Activated CD4-positive, alpha-beta T cell treated with anti-CD3 and anti-CD28 coated beads, Interleukin-2, amount 50 U/mL, for 1 hour (primary cell): ENCODE measurements at places on chromosomes 2 and 18.

GRCh38 chr18:3885209-3885792 lies 435.3 kb downstream of the TGIF1 start:
- DNase-seq: no peak

GRCh38 chr2:56025469-56026193 lies 102.0 kb upstream of the EFEMP1 start:
- DNase-seq: no peak

GRCh38 chr2:133607679-133608078 lies 39.4 kb upstream of the NCKAP5 start:
- DNase-seq: no peak

DNA sequence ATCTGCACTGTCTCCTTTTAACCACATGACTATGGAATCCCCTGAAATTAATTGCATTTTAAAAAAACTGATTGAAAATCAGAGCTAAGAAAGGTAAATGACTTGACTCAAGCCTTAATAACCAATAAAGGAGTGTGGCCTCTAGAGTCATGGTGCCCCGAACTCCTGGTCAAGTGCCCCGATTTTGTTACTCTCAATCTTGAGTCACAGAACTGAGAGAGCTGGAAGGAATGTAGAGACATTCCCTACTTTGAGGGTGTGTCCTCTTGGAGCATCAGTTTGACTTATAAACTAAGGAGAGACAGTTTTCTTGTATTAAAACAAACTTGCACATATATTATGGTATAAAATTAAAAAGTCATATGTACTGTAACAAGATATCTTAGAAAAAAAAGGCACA lies 2.4 kb downstream of the WDR43 start:
- no peak for DNase-seq

DNA sequence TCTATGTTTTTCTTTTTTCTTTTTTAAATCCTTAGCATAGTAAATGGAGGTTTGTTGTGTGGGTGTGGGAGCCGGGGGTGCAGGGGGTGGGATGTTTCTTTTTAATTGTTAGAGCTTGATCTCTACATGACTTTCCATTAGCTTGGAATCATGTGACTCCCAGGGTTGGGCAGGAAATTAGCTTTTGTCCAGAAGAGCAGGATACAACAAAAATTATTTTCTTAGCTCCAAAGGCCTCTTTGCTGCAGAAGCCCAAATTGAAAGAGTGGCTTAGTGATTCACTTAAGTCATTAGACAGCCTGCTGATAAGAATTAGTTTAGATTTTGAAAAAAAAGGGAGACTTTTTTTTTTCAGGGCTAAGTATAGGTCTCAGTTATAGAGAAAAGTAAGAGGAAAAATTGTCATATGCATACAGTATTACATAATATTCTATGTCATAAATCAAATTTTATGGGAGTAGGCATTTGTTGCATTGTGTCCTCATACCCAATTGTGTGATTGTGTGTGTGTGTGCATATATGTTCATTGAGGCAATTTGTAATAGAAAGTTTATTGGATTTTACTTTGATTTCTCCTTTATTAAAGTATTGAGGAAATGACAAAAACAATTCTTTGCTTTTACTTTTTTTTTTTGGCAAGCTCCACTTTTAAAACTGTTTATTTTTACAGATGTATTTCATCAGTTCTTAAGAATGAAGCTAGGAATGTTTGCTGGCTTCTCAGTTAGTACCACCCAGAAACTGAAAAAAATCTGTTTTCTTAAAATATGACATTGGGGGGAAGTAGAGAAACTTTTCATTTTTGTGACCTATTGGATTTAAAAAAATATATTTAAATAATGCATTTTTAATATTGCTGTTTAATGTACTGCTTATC lies 47.4 kb downstream of the TSPYL6 start:
- no peak for DNase-seq

DNA sequence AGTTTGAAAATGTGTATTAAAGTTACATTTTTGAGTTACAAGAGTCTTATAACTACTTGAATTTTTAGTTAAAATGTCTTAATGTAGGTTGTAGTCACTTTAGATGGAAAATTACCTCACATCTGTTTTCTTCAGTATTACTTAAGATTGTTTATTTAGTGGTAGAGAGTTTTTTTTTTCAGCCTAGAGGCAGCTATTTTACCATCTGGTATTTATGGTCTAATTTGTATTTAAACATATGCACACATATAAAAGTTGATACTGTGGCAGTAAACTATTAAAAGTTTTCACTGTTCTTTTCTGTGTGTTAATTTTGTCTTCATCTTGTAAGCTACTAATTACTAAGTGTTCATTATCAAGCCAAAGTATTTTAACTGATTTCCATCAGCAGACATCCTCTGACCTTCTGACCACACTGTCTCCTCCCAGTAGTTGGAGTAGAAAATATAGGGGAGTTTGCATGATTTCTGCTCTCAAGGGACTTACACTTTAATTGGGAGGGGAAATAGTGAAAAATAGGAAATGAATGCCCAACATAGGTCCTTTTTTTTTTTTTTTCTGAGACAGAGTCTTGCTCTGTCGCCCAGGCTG lies 4.3 kb downstream of the PMAIP1 start:
- no peak for DNase-seq

GRCh38 chr18:78978349-78979055 lies 1.1 kb upstream of the SALL3 start:
- no peak for DNase-seq

- no peak for DNase-seq
These were observed 115.0 kb downstream of the CERS6 start for GRCh38 chr2:168571061-168571460.

DNA sequence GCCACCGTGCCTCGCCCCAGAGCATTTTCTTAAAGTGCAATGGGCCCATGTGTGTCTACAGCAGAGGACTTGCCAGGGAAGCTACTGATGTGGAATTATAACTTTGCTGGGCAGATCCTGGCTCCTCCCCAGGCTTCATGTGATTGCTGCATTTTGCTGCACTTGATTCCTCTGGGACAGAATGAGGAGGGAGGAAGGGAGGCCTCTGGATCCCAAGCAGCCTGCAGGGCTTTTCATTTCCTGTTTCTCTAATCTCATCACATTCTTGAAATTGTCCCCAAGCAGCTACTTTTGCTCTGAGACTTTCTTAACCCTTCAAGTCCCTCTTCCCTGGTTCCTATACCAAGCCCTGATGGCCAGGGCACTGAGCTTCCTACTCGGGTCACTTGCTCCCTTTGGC lies 134.4 kb upstream of the SEC11C start:
- DNase-seq: no peak

GRCh38 chr2:184339966-184340365 lies 258.4 kb upstream of the ZNF804A start:
- no peak for DNase-seq

GRCh38 chr2:42812899-42813479 lies 20.6 kb upstream of the HAAO start:
- DNase-seq: no peak

GRCh38 chr18:70261141-70261788 lies 27.6 kb upstream of the SOCS6 start:
- no peak for DNase-seq

DNA sequence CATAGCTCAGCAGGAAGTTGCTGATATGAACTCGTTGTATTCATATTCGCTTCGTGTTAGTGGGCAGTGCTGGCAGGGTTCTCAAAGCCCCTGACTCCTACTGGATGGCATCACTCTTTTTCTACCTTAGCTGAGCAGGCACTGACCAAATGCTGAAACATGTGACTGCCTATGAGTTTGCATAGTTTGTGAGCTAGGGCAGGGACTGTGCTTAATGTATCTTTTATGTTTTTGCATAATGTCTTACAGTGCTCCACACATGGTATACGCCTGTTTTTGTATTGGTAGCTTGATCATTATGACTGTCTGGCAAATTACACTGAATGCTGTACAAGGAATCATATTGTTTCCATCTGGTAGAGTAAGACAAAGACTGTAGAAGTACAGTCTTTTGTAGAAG lies 305.3 kb downstream of the PARD3B start:
- DNase-seq: no peak

DNA sequence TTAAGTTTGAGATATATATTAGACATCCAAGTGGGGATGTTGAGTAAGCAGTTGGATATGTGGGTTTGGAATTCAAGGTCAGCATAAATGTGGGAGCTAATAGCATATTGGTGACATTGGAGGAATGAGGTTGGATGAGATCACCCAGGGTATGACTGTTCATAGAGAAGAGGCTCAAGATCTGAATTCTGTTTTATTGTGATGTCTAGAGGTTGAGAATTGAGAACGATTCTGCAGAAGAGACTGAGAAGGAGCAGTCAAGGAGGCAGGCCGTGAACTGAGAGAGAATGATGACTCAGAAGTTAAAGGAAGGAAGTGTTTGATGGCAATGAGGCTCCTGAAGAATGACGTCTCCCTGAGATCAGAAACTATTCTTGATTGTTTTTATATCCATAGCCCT lies 5.9 kb downstream of the SERPINB11 start:
- no peak for DNase-seq

GRCh38 chr18:50410894-50411293 lies 36.0 kb downstream of the SKA1 start:
- DNase-seq: no peak

DNA sequence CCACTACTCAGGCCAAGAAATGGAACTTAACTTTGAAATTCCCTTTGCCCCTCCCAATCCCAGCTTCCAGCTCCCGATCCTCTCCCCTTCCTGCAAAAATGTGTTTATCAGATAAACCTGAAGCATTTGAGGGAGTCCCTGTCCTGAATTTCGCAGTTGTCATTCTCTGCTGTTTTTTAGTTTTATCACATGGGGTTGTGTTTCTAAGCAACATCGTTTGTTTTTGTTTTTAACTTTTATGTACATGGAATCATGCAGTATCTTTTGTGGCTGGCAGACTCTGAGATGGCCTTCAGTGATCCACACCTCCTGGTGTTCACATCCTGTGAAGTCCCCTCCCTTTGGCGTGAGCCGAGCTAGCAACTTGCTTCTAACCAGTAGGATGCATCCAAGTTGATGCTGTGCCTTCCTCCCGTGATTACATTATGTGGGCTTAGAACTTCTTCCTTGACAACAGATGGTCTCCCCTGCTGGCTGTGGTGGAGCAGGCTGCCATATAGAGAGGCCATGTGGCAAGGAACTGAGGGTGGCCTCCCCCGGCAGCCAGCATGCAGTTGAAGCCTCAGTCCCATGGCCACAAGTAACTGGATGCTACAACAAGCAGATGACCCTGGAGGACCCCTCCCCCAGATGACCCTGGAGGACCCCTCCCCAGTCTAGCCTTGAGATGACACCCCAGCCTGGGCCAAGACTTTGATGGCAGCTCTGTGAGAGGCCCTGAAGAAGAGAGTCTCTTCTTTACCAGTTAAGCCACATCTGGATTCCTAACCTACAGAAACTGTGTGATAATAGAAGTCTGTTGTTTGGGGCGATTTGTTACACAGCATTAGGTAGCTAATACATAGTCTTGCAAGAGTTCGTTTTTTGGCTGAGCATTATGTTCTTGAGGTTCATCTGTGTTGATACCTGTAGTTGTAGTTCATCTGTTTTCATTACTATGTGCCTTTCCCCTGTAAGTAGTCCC lies 27.7 kb downstream of the SH3BP4 start:
- no peak for DNase-seq

DNA sequence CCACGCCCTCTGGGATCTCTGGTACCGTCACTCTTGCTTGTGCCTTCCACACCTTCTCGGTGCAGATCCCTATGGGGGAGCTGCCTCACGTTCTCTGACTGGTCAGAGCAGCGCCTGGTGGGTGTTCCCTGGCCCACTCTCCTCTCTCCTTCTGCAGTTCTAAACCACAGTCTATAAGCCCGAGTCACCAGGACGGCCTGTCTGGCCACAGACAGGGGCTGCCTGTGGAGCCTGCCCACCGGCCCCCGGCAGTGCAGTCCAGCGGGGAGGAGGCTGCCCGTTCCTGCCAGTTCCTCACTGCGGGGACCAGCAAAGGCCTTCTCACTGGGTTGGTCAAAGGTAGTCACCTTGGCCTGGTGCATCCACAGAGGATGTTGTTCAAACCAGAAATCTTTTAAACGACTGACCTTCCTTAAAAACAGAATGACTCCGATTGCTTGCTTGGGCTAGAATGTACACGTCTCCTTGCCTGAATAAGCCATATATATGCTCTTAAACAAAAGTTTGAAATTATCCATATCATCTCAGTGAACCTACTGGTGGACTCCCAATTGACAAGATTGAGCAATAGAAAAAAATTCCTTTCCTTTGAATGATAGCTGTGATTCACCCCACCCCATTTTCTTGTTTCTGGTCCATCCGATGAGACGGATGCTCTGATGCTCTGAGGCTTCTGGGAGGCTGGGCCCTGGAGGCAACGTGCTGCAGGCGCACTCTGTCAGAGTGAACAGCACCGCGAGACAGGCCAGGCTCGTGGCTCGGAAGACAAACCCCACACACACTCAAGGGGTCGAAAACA lies 61.2 kb downstream of the RALBP1 start:
- no peak for DNase-seq

- no peak for DNase-seq
These were observed 366.4 kb downstream of the ZNF521 start for GRCh38 chr18:24985586-24985985.

DNA sequence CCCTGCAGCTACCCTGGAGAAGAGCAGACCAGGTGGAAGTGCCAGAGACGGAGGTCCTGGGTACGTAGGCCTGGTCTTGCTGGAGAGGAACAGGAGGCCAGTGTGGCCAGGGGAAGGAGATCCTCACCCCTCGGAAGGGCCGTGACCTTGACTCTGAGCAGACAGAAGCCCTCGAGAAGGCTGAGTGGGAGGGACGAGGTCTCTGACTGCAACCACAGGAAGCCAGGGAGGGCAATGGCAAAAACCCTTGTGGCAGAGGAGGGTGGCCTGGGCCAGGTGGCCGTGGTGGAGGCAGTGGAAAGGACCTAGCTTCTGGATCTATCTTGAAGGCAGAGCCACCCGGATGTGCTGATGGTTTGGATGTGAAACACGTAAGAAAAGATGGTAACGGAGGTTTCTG lies 28.1 kb downstream of the THAP4 start:
- no peak for DNase-seq

- no peak for DNase-seq
These were observed 74.9 kb upstream of the TAF1B start for GRCh38 chr2:9768388-9768787.

- DNase-seq: no peak
These were observed 178.0 kb downstream of the HDAC4 start for GRCh38 chr2:239222706-239223309.

GRCh38 chr2:173064151-173064805 lies 11.4 kb upstream of the MAP3K20 start:
- DNase-seq: no peak

DNA sequence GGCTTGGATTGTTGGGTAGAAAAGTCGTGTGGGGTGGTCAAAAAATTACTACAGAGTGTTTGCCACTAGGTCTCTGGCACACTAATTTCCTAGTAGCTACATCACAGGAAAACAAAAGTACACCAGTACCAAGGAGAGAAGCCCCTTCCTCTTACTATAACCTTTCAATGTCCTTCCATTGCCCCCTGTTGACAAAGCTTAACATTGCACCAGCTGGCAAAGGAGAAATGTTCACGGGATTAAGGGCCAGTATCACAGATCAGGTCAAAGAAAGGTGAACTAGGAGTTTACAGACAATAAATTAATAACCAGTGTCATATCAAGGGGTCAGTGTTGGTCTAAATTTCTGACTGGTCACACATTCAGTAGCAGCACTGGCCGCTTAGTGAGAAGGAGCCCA lies 1139.6 kb upstream of the FAM98A start:
- DNase-seq: no peak
